ENCODE measurements at places on chromosomes 12 and 14.

DNA sequence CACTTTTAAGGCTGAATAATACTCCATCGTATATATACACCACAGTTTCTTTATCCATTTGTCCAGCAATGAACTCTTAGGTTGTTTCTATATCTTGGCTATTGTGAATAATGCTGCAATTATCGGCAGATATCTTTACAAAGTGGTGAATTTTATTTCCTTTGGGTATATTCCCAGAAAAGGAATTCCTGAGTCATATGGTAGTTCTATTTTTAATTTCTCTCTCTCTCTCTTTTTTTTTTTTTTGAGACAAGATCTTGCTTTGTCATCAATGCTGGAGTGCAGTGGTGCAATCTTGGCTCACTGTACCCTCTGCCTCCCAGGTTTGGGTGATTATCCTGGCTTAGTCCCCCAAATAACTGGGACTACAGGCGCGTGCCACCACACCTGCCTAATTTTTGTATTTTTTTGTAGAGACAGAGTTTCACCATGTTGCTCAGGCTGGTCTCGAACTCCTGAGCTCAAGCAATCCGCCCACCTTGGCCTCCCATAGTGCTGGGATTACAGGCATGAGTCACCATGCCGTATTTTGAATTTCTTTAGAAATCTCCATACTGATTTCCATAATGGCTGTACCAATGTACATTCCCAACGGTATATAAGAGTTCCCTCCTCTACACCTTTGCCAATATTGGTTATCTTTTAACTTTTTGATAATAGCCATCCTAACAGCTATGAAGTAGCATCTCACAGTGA, 98.4 kb downstream of the EFCAB11 start:
- DNase-seq: no peak

DNA sequence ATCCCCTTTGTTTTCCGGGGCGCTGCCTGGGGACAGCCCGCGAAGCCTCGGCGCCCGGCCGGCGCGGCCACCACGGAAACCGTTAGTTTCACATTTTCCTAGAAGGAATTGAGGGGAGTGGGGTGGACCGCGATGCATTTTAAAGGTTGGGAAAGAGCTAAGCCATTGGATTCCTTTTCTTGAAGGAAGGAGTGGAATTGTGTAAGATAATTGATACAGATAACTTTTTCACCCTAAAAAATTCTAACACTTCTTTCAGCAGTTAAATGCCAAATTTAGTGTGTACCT, 137.1 kb downstream of the MON2 start:
- DNase-seq: no peak

DNA sequence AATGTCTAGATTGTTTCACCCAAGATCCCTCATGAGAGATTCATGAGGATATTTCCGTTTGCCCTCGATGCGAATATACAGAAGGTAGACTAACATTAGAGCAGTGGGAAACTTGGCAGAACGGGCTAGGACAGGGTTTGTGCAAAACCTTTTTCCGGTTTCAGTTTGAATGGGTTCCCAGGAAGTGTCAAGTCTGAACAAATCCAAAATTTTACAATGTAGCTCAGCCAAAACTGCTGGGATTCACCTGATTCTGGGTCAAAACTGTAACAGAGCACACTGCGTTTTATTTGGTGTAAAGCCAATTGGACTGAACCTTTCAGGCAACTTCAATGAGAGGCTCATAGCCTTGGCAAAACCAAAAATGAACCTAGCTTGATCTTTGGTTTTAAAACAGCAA, 337.8 kb upstream of the DIO2 start:
- DNase-seq: no peak

DNA sequence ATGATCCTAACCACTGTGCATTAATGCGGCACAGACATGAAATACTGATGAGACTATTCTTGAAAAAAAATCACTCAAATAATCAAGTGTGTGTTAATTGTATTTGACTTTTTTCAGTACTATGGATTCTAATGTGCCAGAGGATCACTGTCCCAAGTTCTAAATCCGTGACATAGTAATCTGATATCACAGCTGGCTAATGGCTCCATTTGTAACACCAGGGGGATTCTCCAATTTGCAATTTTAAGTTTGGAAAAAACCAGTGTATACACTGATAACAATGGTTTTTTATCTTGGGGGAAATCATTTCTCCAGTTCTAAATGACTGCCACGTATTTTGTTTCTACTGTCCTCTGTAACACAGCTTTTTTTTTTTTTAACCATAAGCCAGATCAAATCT, 33.0 kb downstream of the MPHOSPH9 start:
- DNase-seq: no peak

DNA sequence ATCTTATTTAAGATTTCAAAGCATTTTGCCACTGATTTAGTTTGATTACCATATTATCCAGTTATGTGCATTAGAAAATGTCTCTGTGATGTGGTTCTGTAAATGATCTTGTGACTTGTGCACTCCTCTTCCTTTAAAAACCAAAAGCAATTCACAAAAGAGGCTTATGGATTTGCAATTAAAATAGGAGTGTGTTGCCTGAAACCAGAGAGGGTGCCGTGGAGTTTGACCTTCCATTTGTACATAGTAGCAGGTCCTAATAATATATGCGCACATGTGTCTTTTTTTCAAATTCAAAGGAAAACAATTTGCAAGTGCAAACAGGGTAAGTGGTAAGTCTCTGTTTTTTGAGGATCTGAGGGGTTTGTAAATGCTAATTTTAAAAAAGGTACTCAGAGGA, 470.9 kb downstream of the VRK1 start:
- no peak for DNase-seq

DNA sequence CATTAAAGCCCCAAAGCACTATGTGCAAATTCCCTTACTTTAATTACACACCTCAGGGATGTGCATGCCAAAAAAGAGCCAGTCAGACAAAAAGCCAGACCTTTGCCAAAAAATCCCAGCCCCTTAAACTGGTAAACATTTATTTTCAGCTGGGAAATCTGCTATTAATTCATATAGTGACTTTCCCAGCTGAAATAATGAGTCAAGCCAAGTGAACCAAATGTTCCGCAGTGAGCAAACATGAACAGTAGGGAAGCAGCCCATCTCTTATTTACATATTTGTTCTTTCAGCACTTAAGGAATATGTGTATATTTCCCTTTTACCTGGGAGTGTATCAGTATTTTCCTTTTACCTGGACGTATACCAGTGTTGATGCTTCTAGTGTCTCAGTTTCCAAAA, 44.0 kb upstream of the OTX2 start:
- no peak for DNase-seq

- no peak for DNase-seq
Measured at GRCh38 chr12:72273499-72273837, 1.3 kb downstream of the TRHDE start.

DNA sequence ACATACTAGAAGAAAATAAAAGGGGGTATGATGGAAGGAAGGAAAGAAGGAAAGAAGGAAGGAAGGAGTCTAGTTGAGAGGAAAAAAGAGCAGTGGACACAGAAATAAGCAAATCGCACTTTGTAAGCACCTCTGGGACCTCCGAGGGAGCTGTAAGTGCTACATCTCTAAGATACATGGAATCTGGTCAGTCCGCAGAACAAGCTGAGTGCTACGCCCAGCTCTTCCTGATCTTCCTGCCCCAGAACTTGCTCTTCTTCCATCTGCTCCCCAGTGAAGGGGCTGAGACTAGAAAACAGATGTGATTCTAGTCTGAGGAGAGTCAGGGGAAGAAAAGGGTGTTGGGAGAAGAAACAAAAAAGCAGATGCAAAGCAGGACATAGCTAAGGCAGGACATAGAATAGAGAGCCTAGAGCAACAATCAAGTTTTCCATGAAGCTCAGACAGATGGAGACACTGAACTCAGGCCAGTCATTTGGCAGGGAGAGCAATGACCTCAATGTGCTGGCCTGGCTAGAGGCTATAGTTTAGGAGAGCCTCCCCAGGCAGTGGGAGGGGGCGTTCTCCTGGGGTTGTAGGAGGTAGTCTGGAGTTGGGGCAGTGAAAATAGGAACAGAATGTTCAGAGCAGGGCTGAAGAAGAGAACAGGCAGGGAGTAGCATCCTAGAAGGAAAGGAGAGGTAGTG, 1.7 kb upstream of the MFAP5 start:
- DNase-seq: no peak

DNA sequence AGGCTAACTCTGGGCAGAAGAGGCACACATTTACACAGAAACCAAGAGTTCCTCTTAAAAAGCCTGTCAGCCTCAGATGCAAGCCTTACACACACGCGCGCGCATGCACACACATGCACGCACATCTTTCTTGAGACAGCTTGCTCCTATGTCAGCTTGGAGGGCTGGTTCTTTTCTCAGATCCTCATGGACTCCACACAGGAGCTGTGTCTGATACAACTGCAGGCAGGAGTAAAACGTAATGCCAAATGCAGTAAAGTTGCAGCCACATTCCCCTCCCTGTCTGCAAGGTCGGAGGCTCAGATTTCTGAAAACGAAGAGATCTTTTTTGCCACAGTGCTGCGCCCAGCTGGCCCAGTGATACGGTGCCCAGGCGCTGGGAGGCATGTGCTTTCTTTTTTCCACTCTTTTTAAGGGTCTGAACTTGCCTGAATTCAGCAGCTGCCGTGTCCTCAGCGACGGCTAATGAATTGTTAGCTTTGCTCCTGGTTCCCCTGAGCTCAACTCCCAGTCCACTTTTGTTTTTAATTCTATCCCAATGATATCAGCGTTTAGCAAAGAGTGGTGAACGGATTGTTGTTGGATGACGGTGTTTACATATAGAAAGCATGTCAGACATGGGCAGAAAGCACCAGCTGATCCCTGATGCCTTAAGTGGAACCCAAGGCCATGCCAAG, 72.9 kb upstream of the FOXN3 start:
- no peak for DNase-seq

DNA sequence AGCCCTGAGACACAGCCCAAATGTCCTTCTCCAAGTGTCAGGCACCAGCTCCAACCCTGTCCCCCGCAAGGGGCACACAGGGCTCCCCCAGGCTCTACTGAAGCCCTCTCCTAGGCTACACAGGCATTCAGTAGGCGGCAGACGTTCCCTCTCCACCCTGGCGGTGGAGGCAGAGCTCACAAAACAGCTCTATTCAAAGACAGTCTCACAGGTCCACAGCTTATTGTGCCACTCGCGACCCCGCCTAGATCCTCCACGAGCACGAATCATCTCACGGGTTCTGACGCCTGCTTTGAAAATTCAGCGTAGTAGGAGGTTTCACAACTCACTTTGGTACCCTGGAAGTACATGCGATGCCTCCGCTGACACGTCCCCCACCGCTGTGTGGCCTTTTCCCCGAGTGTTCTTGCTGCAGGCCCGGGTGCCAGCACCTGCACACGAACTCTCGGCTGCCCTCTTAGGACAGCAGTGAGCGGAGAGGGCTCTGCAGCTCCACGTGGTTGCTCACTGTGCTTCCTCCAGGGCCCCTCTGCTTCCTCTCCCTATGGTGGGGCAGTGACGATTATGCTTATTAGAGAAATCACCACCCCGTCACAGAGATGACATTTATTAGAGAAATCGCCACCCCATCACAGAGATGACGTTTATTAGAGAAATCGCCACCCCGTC, 78.5 kb downstream of the ADGRD1 start:
- no peak for DNase-seq

DNA sequence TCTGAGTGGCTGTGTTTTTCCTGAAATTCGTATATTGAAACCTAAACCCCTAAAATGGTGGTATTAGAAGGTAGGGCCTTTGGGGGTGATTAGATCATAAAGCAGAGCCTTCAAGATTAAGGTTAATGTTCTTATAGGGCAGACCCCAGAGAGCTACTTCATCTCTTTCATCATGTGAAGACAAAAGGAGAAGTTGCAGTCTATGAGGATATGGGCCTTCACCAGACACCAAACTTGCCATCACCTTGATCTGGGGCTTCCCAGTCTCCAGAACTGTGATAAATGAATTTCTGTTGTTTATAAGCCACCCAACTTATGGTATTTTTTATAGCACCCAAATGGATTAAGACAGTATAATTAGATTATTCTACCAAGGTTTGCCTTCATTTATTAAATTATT, 275.0 kb upstream of the ATP2B1 start:
- no peak for DNase-seq

GRCh38 chr12:46246021-46246700, 22.7 kb downstream of the SLC38A1 start:
- no peak for DNase-seq

- no peak for DNase-seq
Measured at GRCh38 chr12:122753319-122753650, 661 bp downstream of the DENR start.

GRCh38 chr14:25132732-25133422, 82.9 kb upstream of the STXBP6 start:
- no peak for DNase-seq

- no peak for DNase-seq
Measured at GRCh38 chr12:98182821-98183220, 332.6 kb upstream of the TMPO start.

- no peak for DNase-seq
Measured at GRCh38 chr14:70189456-70190077, 816 bp upstream of the SLC8A3 start.

DNA sequence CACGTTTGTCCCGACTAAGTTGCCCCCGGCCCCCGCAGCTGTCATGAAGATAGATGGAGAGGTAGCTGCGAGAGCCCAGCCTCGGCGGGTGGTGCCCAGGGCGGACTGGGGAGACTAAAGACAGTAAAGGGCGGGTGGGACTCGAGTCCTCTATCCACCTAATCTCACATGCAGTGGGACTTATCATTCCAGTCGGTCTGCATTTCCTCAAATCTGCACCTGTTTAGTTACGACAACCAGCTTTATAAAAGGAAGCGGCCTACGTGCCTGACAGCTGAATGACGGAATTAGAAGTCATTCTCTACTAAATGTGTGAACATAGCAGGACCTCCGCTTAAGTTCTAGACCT, 109.8 kb upstream of the EGLN3 start:
- DNase-seq: no peak

- no peak for DNase-seq
Measured at GRCh38 chr14:100605706-100606686, 18.8 kb upstream of the BEGAIN start.

DNA sequence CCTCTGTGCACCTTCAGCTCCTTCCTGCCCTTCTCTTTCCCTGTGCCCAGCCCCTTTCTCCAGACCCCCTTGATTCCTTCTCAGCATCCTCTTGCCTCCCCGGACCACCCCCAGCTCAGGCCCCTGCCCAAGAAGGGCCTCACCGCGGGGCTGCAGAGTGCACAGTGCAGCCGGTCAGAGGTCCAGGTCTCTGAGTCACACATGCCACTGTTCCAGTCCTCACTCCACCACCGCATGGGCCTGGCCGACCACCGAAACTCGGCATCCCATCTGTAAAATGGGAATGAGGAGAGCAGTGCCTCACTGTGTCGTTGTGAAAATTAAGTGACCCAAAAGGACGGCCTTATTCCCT, 13.3 kb downstream of the BDKRB1 start:
- DNase-seq: no peak

GRCh38 chr12:11771356-11771755, 121.9 kb downstream of the ETV6 start:
- no peak for DNase-seq

DNA sequence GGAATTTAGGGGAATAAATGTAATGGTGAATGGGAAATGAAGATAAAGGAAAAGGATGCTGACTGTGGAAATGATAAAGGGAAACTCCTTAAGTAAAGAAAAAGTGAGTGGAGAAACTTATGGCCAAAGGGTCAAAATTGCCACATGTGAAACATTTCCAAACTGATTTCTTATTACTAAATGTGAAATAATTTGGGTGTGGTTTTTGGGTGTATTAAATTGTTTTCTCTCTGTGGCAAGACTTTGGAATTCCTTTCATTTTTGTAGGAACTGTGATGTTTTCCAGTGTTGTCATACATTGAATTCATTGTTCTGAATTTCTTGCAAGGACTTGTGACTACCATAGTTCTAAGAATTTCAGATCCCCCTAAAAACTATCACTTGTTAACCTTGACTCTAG, 1891.5 kb upstream of the SEL1L start:
- DNase-seq: no peak

GRCh38 chr14:53032161-53032803, 81.4 kb upstream of the FERMT2 start:
- no peak for DNase-seq

- no peak for DNase-seq
Measured at GRCh38 chr14:64768401-64769095, 64.3 kb downstream of the PLEKHG3 start.
